WERI-Rb-1 (cell line): ENCODE measurements at places on chromosomes 7 and 10.

- peak; percentile 66 for DNase-seq
Measured at GRCh38 chr10:13271552-13272163, 28.2 kb downstream of the PHYH start.

DNA sequence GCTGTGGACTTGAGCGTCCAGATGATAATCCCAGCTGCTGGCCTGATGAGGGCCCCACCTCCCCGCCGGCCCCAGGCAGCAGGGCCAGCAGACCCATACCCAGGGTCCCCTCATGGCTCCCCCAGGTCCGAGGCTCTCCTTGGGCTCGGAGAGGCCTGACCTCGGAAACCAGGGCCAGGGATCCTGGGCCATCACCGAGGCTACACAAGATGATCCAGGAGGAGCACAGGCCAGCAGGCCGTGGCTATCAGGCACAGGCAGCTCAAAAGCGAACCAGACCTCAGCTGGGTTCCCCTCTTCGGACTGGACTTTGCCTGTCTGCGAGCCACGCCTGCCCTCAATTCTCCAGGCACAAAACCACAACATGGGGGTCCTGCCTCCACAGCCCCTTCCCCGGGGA is 17.4 kb downstream of the PDGFA start:
- DNase-seq: no peak

DNA sequence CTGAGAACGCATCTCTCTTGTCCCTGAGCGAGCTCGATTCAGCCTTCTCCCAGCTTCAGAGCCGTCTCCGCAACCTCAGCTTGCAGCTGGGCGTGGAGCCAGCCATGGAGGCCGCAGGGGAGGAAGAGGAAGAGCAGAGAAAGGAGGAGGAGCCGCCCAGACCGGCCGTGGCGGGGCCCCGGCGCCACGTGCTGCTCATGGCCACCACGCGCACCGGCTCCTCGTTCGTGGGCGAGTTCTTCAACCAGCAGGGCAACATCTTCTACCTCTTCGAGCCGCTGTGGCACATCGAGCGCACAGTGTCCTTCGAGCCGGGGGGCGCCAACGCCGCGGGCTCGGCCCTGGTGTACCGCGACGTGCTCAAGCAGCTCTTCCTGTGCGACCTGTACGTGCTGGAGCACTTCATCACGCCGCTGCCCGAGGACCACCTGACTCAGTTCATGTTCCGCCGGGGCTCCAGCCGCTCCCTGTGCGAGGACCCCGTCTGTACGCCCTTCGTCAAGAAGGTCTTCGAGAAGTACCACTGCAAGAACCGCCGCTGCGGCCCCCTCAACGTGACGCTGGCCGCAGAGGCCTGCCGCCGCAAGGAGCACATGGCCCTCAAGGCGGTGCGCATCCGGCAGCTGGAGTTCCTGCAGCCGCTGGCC is 43.2 kb downstream of the CHST3 start:
- DNase-seq: no peak

DNA sequence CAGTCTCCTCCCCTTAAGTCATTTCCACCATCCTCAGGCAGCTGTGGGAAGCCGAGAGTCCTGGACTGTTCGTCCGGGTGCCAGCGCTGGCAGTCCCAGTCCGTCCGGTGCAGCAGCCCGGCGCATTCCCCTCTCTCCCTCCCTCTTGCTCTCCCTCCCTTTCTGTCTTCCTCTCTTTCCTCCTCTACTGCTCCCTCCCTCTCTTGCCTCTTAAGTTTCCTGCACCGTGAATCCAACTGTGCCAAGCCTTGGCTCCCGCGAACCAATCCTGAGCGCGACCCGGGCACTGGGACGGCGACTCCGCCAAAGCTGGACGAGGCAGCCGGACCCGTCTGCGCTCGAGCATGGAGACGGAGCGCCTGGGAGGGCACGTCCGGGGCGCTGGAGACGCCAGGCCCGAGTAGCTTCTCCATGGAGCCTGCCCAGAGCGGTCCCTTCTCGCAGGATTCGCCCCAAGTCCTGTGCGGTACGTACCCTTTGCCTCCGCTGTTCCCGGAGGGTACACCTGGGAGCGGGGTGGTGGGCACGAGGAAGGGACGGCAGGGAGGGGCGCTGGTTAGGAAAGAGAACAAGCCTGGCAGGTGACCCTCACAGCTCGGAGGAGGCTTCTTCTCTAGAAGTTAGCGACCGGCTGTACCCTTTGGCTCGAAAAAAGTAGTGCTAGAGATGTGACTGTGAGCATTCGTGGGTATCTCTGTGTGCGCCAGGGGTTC is 1.0 kb downstream of the NXPH1 start:
- no peak for DNase-seq

GRCh38 chr10:124918906-124919305 is 23.0 kb upstream of the ZRANB1 start:
- DNase-seq: no peak

- DNase-seq: no peak
Measured at GRCh38 chr7:83807774-83808173, 158.8 kb upstream of the SEMA3E start.

DNA sequence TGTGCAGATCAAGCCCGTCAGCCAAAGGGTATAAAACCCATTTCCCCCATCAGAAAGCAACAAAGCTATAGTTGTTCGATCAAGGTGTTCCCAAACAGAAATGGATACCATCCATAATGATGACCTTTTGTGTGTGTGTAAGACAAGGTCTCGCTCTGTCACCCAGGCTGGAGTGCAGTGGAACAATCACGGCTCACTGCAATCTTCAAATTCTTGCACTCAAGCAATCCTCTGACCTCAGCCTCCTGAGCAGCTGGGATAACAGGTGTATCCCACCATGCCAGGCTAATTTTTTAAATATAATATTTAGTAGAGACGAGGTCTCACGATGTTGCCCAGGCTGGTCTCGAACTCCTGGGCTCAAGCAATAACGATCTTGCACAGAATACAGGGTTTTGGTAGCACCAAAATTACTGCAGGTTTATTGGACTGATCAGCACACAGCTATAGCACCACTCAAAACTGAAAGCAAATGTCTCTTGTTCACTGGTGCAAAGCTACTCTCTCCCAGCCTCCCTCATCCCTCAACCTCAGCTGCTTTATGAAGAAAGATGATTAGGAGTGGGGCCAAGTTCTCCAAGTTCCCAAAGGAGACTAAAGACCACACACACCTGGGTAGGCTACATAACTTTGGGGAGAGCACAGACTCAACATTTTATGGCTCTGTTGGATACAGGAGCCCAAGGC is 80.5 kb downstream of the ABI1 start:
- no peak for DNase-seq

DNA sequence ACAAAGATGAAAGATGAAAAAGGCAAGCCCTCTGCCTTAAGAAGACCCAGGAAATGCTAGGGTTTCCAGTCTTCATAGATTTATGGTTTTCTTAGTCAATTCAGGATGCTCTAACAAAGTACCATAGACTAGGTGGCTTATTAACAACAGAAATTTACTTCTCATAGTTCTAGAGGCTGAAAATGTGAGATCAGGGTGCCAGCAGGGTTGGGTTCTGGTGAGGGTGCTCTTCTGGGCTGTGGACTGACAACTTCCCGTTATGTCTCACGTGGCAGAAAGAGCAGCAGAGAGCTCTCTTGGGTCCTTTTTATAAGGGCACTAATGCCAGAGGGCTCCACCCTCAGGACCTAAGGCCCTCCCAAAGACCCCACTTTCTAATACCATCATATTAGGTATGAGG is 23.7 kb downstream of the ELMO1 start:
- no peak for DNase-seq

DNA sequence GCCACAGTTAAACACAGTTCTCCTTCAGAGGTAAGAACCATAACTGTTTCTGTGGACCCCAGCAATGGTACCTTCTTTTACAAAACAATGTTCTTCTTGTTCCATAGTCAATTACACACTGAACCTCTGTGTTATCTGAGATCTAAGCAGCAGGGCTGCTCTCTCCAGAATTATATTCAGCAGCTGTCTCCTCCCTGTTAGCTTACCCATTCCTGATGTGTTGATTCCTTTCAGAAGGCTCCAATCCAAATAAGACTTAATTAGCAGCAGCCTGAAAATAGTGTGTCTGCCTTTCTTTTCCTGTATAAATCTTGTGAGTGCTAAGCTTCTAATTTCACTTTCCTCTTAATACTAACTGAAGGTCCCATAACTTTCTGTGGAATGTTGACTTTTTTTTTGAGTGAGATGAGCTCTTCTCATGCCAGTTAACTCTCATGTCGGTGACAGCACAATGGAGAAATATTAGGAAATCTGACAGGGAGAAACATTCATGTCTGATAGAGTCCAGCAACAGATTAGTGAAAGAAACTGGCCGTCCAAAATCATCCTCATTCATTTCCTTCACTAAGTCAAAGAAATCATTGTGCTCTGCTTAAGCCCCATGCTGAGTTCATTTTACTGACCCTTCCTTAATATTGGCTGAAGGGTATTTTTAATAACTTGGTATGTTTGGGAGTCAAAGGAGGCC is 226.5 kb downstream of the PRKG1 start:
- DNase-seq: no peak

DNA sequence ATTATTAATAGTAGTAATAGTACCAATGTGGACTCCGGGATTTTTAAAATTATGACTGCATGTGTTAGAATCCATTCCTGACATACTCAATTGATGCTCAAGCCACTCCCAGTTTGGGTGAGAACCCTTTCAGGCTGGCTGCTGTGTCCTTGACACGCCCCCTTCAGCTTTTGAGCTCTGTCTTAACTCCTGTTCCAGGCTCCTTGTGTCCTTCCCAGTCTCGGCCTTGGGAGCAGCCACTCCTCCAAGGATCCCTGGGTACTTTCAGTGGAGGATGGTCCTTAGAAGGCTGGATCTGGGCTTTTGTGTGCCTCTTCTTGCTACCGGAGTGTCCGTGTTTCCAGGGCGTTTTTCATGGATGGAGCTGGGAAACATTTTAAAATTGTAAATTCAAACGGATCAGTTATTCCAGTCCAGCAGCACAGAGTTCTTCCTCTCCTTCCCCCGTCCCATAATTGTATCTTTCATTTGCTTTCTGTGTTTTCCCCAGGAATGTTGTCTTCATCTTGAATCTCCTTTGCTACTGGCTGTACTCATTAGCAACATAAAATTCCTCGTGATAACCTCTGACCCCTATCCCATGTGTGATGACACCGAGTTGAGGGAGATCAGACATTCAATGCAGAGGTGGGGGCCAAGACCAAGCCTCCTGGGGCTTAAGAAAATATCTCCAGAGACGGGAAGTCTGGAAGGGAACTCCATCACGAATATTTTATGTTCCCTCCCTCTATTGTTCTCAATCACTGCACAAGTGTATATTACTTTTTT is 40.0 kb upstream of the PFKFB3 start:
- DNase-seq: no peak

- DNase-seq: no peak
Measured at GRCh38 chr7:66522518-66522917, 106.2 kb upstream of the KCTD7 start.

- DNase-seq: no peak
Measured at GRCh38 chr7:103888603-103889153, 100.8 kb downstream of the RELN start.

DNA sequence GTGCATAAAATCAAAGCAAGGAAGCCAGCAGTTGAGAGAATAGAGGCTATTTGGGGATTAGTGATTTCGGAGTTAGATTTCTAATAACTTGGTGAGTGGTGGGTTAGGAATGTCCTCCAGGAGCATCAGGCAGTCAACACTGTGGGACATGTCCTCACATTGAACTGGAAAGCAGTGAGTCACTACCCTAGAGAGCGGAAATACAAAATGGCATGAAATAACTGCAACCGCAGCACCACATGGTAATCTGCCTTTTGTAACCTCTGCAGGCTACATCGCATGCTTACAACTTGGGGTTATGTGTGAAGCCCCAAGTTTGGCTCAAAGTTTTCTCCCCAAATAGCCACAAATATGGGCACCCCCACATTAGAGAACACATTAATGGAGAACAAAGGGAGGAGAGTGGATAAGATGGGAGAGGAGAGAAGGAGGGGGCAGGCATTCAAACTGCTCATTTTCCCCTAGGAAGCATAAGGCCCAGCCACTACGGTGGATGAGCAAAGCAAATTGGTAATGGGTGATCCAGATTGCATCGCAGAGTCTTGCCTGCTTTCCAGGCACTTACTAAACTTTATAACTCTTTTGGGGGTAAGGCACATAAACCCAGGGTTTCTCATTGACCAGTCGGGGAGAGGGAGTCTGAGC is 22.0 kb upstream of the SLF2 start:
- DNase-seq: no peak

- DNase-seq: no peak
Measured at GRCh38 chr7:134415700-134416099, 43.2 kb downstream of the AKR1B1 start.

DNA sequence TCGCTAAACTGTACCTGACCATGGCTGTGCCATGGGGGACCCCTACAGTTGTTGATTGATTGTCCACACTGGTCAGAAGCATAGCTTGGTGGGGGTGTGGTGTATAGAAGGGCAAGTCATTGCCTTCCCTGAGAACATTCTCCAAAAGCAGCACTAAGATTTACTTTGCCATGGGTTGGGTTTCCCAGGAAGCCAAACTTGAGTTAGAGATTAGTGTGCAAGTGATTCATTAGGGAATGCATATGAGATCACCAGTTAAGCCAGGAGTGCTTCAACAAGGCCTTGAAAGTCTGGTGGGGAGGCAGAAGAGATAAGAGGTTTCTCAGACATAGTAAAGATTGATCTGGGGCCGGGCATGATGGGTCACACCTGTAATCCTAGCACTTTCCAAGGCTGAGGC is 21.4 kb upstream of the TPST1 start:
- DNase-seq: peak; percentile 33

- DNase-seq: no peak
Measured at GRCh38 chr7:96121752-96122151, 200.1 kb downstream of the SLC25A13 start.

- no peak for DNase-seq
Measured at GRCh38 chr7:151204383-151205032, 5.8 kb downstream of the H2BK1 start.

GRCh38 chr7:53095731-53096501 is 60.5 kb downstream of the POM121L12 start:
- no peak for DNase-seq

- no peak for DNase-seq
Measured at GRCh38 chr7:129144834-129145668, 544 bp downstream of the TSPAN33 start.

- no peak for DNase-seq
Measured at GRCh38 chr10:129972145-129972965, 8.3 kb upstream of the EBF3 start.
